NCI-H446 treated with DMSO at 0.1 percent for 48 hours (cell line): ENCODE measurements at places on chromosomes 4 and X.

GRCh38 chr4:73725985-73726384, 14.4 kb upstream of the CXCL8 start:
- no peak for DNase-seq

- DNase-seq: no peak
These were observed 41.3 kb downstream of the BCOR start for GRCh38 chrX:40056420-40056819.

- DNase-seq: no peak
These were observed 275.1 kb downstream of the C4orf33 start for GRCh38 chr4:129371065-129371464.

DNA sequence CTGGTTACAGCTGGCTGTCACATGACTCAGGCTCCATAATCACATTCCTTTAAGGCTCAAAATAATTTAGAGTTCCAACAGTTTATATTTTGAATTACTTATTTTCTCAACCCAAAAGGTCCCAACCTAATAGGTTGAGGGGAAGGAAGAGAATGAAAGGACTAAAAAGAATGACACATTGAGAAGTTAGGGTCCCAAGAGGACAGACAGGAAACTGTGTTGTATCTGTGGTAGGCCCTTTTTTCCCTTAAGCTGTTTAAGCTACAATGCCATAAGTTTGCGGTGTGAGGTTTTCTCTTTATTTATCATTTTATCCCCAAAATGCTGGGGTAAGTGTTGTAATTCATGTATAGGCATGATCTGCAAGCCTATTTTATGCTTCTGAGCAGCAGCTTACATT, 290.2 kb downstream of the ZNF674 start:
- DNase-seq: no peak

- DNase-seq: no peak
These were observed 508.7 kb downstream of the ZNF674 start for GRCh38 chrX:46036508-46036907.

DNA sequence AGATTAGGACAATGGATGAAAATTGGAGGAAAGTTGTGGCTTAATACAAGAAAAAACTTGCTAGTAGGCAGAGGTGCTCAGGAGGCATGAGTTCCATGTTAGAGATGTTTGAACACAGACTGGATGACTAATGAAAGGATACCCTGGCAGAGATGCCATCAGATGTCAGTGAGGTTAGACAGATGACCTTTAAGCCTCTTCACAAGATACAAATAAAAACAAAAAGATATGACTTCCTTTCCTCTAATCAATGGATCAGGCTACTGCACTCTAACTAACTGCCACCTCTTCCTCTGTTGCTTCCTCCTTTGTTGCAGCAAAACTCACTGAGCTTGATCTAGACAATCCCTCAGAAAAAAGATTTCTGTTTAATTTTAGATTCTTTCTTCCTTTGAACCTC, 14.7 kb downstream of the STAP1 start:
- no peak for DNase-seq
